ENCODE measurements at places on chromosomes 1 and 21. TPM values are rescaled to one million over a fixed set of nuclear protein-coding genes. Genes with fewer than 3 reads are reported as not detected.

Gene G0S2
- not detected for total RNA-seq

Gene CASQ1
- total RNA-seq = not detected

Gene SPRR3
- total RNA-seq = not detected

- H3K4me3 ChIP-seq = no peak overlapping the region
- H3K27me3 ChIP-seq = no peaks in the 10 kb centered on the region
- H3K4me1 ChIP-seq = no peaks in the 10 kb centered on the region
- H3K36me3 ChIP-seq = 0 out of 2 replicates have a peak, but pooled peaks cover 6% of the 10 kb centered on the region
Observed at GRCh38 chr1:180937624-180938225, 25.0 kb downstream of the KIAA1614 start.

DNA sequence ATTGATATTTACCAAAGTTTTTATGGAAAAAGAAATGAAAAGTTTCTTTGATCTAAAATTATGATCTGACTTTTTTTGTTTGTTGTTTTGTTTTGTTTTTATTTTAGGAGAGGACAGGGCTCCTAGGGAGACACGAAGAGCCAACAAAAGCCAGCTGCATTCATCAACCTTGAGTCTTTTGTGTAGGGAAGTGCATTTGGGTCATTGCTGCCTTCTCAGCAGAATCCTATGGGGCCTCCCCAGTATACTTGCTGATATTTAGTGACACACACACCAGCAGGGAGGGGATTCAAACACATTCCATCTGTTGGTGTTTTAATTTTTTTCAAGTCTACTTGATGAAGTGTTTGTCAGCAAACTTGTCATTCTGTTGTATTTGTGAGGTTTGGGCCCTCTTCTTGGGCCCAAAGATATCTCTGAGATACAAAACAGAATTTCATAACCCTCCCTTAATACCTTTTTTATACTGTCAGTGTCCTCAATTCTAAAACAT lies 203.5 kb downstream of the NTNG1 start:
- H3K27ac ChIP-seq = no peak overlapping the region

GRCh38 chr1:226574591-226575435 lies 26.2 kb downstream of the STUM start:
- DNase-seq = no peak
- H3K27me3 ChIP-seq = no peaks in the 10 kb centered on the region
- no peaks in the 10 kb centered on the region for H3K4me1 ChIP-seq
- no peak overlapping the region for H3K4me3 ChIP-seq

DNA sequence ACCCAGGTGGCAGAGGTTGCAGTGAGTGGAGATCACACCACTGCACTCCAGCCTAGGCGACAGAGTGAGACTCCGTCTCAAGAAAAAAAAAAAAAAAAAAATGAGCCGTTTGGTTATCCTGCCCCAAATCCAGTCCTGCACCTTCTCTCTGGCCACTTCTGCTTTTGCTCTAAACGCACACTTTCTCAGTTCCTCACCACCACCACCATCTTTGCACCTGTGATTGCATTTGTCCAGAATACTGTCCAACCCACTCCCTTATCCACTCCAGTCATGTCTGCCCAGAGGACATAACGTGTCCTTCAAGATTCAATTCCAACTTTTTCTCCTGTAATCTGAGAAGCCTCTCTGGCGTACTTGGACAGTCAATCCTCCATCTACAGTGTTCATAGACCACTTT lies 2.2 kb upstream of the NEK2 start:
- no peak for DNase-seq
- no peak overlapping the region for H3K4me3 ChIP-seq
- H3K36me3 ChIP-seq = peaks cover 18% of the 10 kb centered on the region
- peaks cover 13% of the 10 kb centered on the region for H3K4me1 ChIP-seq
- no peaks in the 10 kb centered on the region for H3K27me3 ChIP-seq
- H3K27ac ChIP-seq = no peak overlapping the region

DNA sequence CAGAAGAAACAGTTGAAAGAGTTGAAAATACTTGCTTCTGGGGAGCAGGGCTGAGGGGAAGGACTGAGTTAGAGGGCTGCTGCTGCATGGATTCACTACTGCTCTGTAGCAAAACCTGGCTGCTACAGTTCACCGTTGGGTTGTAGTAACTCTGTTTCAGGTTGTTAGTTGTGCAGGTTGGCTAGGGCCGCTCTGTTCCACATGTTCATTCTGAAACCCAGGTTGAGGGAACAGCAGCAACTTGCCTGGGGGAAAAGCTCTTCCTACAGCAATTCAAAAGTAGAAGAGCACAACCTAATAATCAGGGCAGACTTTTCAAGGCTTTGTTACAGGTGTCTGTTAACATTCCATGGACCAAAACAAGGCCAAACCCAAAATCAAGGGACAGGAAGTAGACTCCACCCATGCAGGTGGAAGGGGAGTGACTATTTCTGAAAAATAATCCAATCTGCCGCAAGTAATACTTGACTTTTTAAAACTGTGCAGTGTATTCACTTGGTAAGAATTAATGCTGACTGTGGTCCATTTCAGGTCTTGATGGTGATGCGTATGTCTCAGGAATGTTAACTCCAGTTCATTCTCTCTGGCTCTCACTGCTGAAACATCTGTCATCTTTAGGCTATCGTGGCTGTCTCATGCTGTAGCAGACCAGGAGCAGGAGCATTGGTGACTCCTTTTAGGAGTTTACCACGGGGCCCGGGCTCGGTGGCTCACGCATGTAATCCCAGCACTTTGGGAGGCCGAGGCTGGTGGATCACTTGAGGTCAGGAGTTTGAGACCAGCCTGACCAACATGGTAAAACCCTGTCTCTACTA lies 5.1 kb upstream of the PARK7 start:
- no peaks in the 10 kb centered on the region for H3K27me3 ChIP-seq
- no peak overlapping the region for H3K27ac ChIP-seq
- H3K4me1 ChIP-seq = peaks cover 9% of the 10 kb centered on the region
- H3K36me3 ChIP-seq = no peaks in the 10 kb centered on the region
